ENCODE measurements at places on chromosomes 1 and 21.

GRCh38 chr1:94912263-94913184 lies 14.4 kb downstream of the CNN3 start:
- no peak for DNase-seq

DNA sequence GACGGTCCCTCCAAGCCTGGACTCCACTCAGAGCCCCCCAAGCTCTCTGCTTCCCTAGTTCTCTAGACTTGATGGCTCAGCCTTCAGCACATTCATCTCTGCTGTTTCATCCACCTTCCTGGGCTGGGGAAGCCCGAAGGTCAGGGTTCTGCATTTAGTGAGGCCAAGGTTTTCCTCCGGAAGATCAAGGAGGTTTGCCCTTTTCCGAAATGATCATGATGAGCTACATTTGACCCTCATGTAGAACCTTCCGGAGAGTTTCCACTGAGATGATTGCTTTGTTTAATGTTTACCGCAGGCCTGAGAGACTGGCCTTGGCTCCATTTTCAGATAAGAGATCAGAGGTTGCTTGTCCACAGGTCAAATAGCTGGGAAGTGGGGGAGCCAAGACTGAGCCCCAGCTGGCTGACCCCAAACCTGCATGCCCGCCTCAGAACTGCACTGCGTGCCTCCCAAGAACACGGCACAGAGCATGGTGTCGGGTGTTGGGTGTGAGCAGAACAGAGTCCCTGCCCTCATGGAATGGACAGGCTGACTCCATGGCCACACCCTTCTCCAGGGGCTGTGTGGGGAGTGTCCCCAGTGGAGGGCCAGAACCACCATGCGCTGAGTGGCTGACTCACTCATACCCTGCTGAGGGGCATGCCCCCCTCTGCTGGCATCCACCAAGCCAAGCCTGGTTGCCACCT lies 200.8 kb upstream of the TMEM51 start:
- no peak for DNase-seq

GRCh38 chr1:15364740-15365139 lies 44.9 kb upstream of the EFHD2 start:
- no peak for DNase-seq

DNA sequence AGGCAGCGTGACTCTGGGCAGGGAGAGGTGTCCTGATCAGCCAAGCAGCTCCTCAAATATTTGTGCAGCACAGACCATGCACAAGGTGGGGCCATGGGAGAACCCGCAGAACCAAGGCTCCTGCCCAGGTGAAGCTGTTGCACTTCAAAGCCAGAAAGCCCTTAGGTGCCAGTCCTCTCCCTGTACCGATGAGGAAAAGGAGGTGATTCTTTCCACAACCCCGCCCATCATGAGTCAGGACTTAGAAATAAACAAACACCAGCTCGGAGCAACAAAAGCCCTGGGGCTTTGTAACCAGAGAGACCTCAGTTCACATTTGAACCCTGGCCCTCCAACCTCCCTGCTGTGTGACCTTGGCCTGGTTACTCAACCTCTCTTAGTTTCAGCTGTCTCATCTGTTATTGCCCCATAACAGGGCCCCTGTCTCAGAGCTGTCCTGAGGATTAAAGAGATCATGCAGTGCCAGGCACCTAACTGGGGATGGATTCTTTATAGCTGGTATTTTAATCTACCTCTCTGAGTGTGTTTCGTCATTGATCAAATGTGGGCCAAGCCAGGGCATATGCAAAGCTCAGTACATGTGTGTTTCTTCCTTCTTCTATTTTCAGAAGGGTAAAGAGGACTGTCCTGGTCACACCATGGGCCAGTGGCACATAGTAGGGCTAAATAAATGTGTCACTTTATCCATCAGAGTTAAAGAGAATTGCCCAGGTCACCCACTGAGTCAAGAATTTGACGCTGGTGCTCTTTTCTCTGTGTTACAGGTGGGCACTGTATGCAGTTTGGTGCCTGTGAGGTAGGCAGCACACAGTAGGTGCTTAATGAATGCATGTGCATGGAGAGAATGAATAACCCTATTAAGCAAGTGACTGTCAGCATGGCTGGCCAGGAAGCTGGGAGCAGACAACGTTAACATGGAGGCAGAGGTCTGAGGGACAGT lies 1.4 kb downstream of the LDLRAD1 start:
- no peak for DNase-seq

DNA sequence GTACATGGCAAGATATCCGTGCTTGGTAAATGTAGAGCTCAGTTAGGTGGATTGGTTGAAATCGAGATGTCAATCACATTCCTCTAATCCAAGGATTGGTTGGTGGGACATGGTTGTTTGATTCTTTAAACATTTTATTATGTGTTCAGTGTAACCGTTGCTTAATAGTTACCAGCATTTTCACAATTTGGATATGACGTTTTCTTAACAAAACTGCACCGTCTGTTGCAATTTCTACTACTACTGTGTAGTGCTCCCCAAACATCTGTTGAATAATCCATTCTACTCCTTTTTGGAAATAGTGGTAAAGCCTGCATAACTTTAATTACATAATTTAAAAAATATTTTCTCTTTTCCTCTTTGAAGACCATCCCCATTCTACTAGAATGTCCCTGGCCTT lies 16.3 kb downstream of the OR2B11 start:
- DNase-seq = no peak

DNA sequence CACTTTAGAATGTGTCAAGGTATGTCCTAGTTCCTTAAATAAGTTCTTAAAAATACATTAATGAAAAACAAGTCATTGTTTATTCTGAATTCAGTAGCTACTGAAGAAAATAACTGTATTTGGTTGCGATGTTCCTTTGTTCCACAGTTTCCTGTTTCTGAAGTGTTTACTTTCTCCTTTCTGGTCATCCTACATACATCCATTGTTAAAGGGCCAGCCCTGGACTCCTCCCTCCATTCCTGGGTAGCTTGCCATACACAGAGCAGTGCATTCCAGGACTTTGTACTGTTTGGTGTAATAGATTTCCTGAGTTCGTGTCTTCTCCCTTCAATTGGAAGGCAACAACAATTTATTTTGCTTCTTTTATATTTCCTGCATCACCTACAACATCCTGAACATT lies 845.4 kb upstream of the CXADR start:
- no peak for DNase-seq

- no peak for DNase-seq
Measured at GRCh38 chr1:37498872-37499617, 15.5 kb downstream of the MEAF6 start.
